Stimulated activated CD4-positive, alpha-beta T cell treated with anti-CD3 and anti-CD28 coated beads, Interleukin-2, amount 100 ng/mL, for 48 hours (primary cell): ENCODE measurements at places on chromosomes 7 and 10.

DNA sequence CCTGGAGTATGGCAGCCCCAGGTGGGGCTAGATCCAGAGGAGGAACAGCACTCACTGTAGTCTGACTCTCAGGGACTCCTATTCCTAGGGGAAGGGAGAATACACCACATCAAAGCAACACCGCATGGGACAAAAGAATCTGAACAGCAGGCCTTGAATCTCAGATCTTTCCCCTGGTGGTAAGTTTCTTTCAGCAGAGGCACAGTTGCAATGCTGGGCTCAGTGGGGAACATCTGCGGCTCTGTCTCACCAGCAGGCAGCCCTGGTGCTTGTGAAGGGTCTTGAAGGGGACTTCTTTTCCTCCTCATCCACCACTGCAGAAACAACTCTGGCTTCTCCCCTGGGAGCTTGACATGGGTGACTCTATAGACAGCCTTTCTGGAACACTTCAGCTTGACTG, 111.2 kb upstream of the ARHGAP21 start:
- no peak for DNase-seq

GRCh38 chr7:105768898-105769507, 107.4 kb downstream of the ATXN7L1 start:
- DNase-seq: no peak

DNA sequence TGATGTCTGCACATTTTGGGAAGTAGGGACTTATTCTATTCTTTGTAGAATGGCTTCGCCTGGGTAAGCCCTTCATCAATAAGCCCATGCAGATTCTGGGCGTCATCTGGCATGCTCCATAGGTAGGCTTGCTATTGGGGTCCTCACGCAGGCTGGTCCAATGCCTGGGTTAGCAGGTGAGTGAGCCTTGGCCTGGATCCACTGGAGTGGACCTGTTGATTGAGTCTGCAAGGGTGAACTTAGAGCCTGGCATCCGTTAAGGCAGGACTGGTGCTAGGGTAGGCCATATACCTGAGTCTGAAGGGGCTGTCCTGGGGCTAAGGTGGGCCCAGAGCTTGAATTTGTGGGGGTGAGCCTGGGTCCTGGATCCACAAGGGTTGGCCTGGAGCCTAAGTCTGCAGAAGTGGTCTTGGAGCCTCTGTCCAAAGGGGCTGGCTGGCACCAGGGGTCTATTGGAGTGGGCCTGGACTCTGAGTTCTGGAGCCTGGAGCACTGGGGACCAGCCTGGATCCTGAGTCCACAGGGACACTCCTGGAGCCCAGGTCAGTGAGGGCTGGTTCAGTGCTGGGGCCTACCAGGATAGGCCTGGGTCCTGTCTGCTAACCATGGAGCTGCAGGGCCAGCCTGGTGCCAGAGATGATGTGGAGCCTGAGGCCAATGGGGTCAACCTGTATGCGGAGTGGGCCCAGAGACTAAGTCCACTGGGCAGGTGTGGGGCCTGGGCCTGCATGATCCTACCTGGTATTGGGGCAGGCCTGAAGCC, 297.7 kb downstream of the PTPRN2 start:
- DNase-seq: no peak

DNA sequence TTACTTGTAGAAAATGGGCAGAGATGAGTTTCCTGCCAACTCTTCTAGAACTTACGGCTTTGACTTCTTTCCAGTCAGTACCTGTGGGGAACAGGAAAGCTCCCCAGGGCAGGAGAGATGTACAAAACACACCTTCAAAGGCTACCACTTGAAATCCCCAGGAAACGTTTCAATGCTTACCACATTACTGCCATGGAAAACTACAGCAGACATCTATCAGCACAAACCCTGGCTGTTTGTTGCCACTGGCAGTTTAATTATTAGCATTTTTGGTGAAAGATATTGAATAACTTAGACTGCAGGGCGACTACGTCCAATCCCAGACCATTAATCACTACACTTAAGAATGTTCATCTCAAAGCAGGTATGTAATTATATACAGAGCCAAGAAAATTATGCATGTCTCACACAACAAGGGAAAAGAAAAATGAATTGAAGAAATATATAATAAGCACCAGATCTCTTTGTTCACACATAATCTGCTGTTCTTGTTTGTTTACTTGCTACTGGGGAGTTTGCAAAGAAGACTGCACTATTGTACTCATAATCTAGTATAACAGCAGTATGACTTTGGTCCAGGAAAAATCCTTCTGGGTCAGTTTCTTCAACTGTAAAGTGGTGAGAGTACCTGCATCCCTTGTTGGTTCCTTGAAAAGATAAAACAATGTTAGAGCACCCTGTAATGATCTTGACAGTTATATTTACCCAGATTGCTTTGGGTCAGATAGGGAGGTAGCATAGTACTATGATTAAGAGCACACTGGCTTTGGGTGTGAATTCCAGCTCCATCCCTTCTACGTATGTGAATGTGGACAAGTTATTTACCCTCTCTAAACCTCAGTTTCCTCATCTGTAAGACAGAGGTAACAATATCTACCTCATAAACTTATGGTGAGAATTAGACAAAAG, 138.3 kb downstream of the DOCK4 start:
- DNase-seq: no peak

DNA sequence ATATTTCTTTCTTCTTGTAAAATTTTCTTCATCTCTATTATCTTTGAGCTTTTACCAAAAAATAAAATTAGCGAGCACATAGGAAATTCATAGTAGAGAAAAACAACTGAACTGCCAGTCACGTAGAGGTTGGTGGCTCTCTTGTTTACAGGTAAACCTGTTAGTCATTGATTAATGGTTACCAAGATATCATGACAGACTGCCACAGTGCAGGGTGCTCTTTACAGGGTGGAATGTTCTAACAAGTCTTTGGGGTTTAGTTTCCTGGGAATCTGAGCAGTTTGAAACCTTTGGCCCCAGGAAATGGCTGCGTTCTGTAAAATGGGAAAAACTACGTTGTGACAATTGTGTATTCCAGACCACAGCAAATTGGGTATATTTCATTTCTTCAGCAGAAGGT, 407.3 kb upstream of the ADARB2 start:
- DNase-seq: no peak

GRCh38 chr10:561721-562120, 127.7 kb downstream of the DIP2C start:
- DNase-seq: no peak

- no peak for DNase-seq
These were observed 14.8 kb downstream of the STEAP1B start for GRCh38 chr7:22485189-22485588.

GRCh38 chr7:41185851-41186250, 517.0 kb downstream of the INHBA start:
- no peak for DNase-seq

- no peak for DNase-seq
These were observed 1.2 kb downstream of the PDIA4 start for GRCh38 chr7:149027055-149027454.

GRCh38 chr10:28072573-28072972, 73.7 kb upstream of the ODAD2 start:
- DNase-seq: no peak

- DNase-seq: no peak
These were observed 35.8 kb downstream of the ZFAND2A start for GRCh38 chr7:1124164-1124563.

DNA sequence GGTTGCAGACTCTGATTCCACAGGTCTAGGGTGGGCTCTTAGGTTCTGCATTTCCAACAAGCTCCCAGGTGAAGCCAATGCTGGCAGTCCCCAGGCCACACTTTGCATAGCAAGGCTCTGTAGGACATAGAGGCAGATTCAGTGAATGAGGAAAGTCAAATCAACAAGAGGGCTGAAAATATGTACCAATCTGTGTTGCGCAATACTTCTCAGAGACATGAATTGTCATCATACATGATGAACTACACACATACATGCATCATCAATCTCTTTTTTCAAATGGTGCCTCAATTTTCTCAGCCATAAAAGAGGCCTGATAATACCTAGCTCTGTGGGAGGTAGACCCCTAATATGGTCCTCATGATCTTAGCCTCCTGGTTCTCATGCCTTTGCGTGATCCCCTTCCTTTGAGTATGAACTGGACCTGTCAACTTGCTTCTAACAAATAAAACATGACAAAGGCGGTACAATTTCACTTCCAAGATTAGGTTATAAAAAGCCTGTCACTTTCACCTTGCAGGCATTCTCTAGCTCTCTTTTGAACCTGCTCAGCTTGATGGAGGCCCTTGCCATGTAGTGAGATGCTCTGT, 49.0 kb downstream of the PIK3CG start:
- no peak for DNase-seq

- no peak for DNase-seq
These were observed 3.0 kb upstream of the HOXA7 start for GRCh38 chr7:27159266-27160144.
